Activated T-cell treated with anti-CD3 and anti-CD28 coated beads, Interleukin-2, amount 50 U/mL, for 72 hours (primary cell): ENCODE measurements at places on chromosomes 2 and 18. TPM values are rescaled to one million over a fixed set of nuclear protein-coding genes. Genes with fewer than 3 reads are reported as not detected.

FBXO15 gene
- total RNA-seq: 2.1 TPM

DSG1 gene
- not detected for total RNA-seq

DNA sequence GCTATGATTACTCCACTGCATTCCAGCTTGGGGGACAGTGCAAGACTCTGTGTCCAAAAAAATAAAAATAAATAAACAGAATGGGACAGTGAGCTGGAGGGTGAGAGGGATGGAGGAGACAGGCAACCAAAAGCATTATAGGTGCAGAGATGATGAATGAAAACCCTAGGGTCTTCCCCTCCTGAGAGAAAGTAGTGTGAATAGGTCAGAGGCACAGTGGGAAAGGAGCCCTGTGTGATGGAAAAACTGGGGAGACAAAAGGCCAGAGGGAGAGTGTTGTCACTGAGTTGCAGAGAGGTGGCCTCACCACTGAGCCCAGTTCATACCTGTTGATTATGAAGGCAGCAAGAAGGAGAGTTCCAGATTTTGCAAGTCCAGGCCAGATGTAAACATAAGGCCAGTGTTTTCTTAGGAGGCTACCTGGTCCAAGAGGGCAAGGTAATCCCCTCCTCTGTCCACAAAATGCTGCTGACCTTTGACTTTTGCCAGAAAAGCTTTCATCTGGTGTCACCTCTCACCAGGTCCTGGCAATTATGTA is 17.6 kb upstream of the AGFG1 start:
- H3K27ac ChIP-seq: no peak overlapping the region
- DNase-seq: no peak
- no peaks in the 10 kb centered on the region for H3K36me3 ChIP-seq
- H3K4me3 ChIP-seq: no peak overlapping the region
- H3K4me1 ChIP-seq: peaks cover 66% of the 10 kb centered on the region

- no peak overlapping the region for H3K4me3 ChIP-seq
- no peaks in the 10 kb centered on the region for H3K4me1 ChIP-seq
- DNase-seq: no peak
- H3K36me3 ChIP-seq: no peaks in the 10 kb centered on the region
Measured at GRCh38 chr2:182597570-182598295, 118.3 kb upstream of the DNAJC10 start.

DNA sequence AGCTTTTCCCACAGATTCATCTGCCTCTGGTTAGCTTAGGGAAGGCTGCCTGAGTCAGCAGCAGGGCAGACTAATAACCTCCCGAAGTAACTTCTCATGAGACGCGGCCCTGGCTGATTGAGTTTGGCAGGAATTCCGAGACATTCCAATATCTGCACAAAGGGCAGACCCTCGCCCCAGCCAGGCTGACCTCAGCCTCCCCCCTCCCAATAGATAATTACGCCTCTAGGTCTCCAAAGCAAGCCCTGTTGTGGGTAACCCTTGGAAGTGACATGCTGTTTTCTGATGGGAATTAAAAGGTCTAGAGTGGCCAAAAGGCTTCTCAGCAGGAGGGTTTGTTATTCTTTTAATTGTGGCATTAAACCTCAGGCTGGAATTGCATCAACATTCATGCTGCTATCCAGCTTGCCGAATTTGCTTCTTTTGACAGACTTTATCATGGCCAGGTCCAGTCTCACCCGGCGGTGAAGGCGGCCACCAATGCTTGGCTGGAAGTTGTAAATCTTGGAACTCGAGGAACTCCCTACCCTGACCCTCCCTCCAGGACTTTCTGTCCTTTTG is 98.0 kb upstream of the SLC14A2 start:
- H3K36me3 ChIP-seq: peaks cover 3% of the 10 kb centered on the region
- DNase-seq: no peak
- peaks cover 8% of the 10 kb centered on the region for H3K4me1 ChIP-seq
- H3K4me3 ChIP-seq: no peak overlapping the region
